ENCODE measurements at places on chromosomes 13 and 19.

DNA sequence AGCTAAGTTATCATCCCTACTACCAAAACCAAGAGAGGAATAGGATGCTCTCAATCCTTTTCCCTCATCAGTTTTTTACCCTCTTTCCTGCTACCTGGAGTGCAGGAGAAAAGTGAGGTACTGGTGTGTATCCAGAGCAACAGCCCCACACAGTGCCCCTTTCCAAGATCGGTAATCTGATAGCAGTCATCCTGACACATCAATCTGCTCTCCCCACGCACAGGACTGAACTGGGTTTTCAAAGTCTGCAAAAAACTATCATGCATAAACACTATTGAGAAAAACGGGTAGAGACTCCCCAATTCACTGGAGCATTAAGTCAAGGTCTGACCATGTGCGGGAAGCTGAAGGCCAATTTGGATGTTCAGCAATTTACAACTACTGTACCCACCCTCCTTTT is 284.8 kb downstream of the RBM26 start:
- DNase-seq, result no peak
- no peak overlapping the region for H3K4me3 ChIP-seq
- H3K36me3 ChIP-seq, result no peaks in the 10 kb centered on the region
- H3K4me1 ChIP-seq, result no peaks in the 10 kb centered on the region
- H3K27ac ChIP-seq, result no peak overlapping the region
- no peaks in the 10 kb centered on the region for H3K27me3 ChIP-seq

DNA sequence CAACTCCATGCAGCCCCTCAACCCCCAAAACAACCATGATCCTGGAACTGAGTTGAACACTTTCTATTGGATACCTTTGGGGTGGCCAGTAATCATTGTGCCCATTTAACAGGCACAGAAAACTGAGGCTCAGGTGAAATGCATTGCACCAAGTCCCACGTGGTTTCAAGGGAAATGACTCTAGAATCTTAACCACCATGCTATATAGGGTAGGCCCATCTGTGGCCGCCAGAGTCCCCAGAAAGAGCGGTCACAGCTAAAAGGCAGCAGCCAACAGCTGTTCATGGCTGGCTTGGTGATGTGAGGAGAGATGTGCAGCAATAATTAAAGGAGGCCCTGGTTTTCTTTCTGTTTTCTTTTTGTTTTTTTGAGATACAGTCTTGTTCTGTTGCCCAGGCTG is 2.6 kb downstream of the CNN1 start:
- no peaks in the 10 kb centered on the region for H3K36me3 ChIP-seq
- H3K4me3 ChIP-seq, result no peak overlapping the region
- peaks cover 5% of the 10 kb centered on the region for H3K4me1 ChIP-seq
- no peak overlapping the region for H3K27ac ChIP-seq
- no peak for DNase-seq

GRCh38 chr13:106710266-106710665 is 142.3 kb upstream of the ARGLU1 start:
- H3K36me3 ChIP-seq, result no peaks in the 10 kb centered on the region
- H3K4me1 ChIP-seq, result no peaks in the 10 kb centered on the region
- peak overlapping the region; percentile 29 for H3K4me3 ChIP-seq

DNA sequence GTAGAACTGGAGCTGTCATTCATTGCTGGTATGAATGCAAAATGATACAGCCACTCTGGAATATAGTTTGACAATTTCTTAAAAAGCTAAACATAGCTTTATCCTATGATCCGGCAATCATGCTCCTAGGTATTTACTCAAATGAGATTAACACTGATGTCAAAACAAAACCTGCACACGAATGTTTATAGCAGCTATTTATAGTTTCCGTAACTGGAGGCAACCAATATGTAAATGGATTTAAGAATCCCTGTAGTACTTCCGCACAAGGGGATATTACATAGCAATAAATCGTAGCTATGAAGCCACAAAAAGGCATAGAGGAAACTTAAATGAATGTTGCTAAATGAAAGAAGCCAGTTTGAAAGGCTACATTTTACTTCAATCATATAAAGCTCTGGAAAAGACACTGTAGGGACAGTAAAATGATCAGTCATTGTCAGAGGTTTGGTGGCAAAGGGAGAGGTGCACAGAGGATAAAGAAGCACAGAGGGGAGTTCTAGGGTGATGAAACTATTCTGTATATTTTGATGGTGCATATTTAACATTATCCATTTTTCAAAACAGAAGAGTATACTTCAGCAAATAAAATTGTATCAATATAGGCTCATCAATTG is 1893.0 kb upstream of the PCDH20 start:
- no peaks in the 10 kb centered on the region for H3K4me1 ChIP-seq
- H3K36me3 ChIP-seq, result no peaks in the 10 kb centered on the region
- no peak overlapping the region for H3K4me3 ChIP-seq
- H3K27ac ChIP-seq, result no peak overlapping the region

- H3K27ac ChIP-seq, result peak overlapping the region; percentile 99
- peaks cover 86% of the 10 kb centered on the region for H3K4me1 ChIP-seq
- no peaks in the 10 kb centered on the region for H3K27me3 ChIP-seq
Measured at GRCh38 chr19:1270213-1270853, 1.2 kb downstream of the CIRBP start.

DNA sequence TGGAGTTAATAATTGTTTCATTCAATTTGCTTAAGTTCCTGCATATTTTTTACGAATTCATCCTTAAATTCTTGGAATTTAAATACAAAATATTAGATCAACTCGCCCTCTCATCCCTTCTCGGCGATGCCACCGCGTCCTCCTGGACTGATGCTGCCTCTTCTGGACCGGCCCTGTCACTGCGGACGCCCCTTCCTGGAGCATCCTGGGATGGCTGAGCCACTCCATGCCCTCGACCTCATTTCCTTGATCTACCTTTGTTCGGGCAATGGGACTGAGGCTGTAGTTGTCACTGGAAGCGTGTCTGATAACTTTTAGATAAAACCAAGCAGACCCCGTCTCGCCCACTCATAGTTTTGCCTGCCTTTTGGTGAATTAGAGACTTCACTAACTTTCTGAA is 283.7 kb downstream of the TEX29 start:
- H3K27me3 ChIP-seq, result no peaks in the 10 kb centered on the region
- H3K4me1 ChIP-seq, result no peaks in the 10 kb centered on the region
- H3K36me3 ChIP-seq, result no peaks in the 10 kb centered on the region
- H3K4me3 ChIP-seq, result no peak overlapping the region

GRCh38 chr13:74921326-74921725 is 560.6 kb downstream of the TBC1D4 start:
- H3K27me3 ChIP-seq, result no peaks in the 10 kb centered on the region
- DNase-seq, result no peak
- no peak overlapping the region for H3K4me3 ChIP-seq
- H3K36me3 ChIP-seq, result no peaks in the 10 kb centered on the region
- no peak overlapping the region for H3K27ac ChIP-seq

GRCh38 chr19:34232566-34233481 is 21.5 kb upstream of the GARRE1 start:
- H3K4me3 ChIP-seq, result no peak overlapping the region
- peaks cover 10% of the 10 kb centered on the region for H3K4me1 ChIP-seq
- no peak for DNase-seq
- peaks cover 22% of the 10 kb centered on the region for H3K36me3 ChIP-seq

- H3K4me1 ChIP-seq, result peaks cover 8% of the 10 kb centered on the region
- H3K27ac ChIP-seq, result no peak overlapping the region
- DNase-seq, result no peak
- no peaks in the 10 kb centered on the region for H3K27me3 ChIP-seq
- no peak overlapping the region for H3K4me3 ChIP-seq
Measured at GRCh38 chr13:43273362-43273761, 250.0 kb downstream of the DNAJC15 start.

Data from upper lobe of left lung (tissue), 6 donors.